ENCODE measurements at places on chromosomes 2 and 18. TPM values are rescaled to one million over a fixed set of nuclear protein-coding genes. Genes with fewer than 3 reads are reported as not detected.

Gene OSR1
- 11.6 TPM for total RNA-seq

Gene TUBB6
- total RNA-seq, result 141 TPM

Gene OR6B2
- 5.1 TPM for total RNA-seq

Gene SGPP2
- total RNA-seq, result 0.53 TPM

Gene FOXI3
- not detected for total RNA-seq

Gene RMDN2
- total RNA-seq, result 24.0 TPM

Gene FER1L5
- total RNA-seq, result 0.71 TPM

Gene NR4A2
- 62.1 TPM for total RNA-seq

Gene UCN
- total RNA-seq, result 2.4 TPM

Gene HAAO
- 14.3 TPM for total RNA-seq

Gene PRKAG3
- total RNA-seq, result 0.49 TPM

Gene TRAF3IP1
- 33.4 TPM for total RNA-seq

Gene NMUR1
- total RNA-seq, result 1.4 TPM

Gene CKAP2L
- 0.62 TPM for total RNA-seq

Gene FSIP2
- 1.3 TPM for total RNA-seq

Gene C2orf49
- total RNA-seq, result 30.6 TPM

Gene NPC1
- total RNA-seq, result 77.3 TPM

Gene GNLY
- total RNA-seq, result 8.4 TPM

Gene BAZ2B
- total RNA-seq, result 139 TPM

Gene NPAS2
- total RNA-seq, result 17.5 TPM

Gene CDKL4
- 0.53 TPM for total RNA-seq

Gene AQP12B
- not detected for total RNA-seq

Gene CUL3
- 126 TPM for total RNA-seq

Gene EPHA4
- 17.7 TPM for total RNA-seq

Gene CSRNP3
- 8.3 TPM for total RNA-seq

Gene SERPINB5
- not detected for total RNA-seq

Gene SPC25
- total RNA-seq, result 0.36 TPM

Gene ALPG
- total RNA-seq, result not detected

Gene SP5
- 2.4 TPM for total RNA-seq

Gene SPEG
- total RNA-seq, result 7.2 TPM

Gene TEX44
- not detected for total RNA-seq

Gene GRHL1
- 1.5 TPM for total RNA-seq

Gene ADNP2
- total RNA-seq, result 21.0 TPM

Gene ALLC
- 7.6 TPM for total RNA-seq

Gene FAM237A
- not detected for total RNA-seq

Gene DAW1
- not detected for total RNA-seq

Gene COL3A1
- total RNA-seq, result 191 TPM

Gene RUFY4
- 0.36 TPM for total RNA-seq

Gene GREB1L
- total RNA-seq, result 2.0 TPM

Gene CHPF
- 33.4 TPM for total RNA-seq

Gene LIPG
- total RNA-seq, result 5.8 TPM

Gene DCC
- total RNA-seq, result not detected

Gene SLC8A1
- total RNA-seq, result 21.0 TPM

Gene L3MBTL4
- total RNA-seq, result 8.7 TPM

Gene STPG4
- total RNA-seq, result 0.89 TPM

Gene CIB4
- not detected for total RNA-seq
